ENCODE measurements at places on chromosomes 6 and 20.

GRCh38 chr6:8707956-8708772 lies 272.8 kb upstream of the SLC35B3 start:
- DNase-seq: no peak

DNA sequence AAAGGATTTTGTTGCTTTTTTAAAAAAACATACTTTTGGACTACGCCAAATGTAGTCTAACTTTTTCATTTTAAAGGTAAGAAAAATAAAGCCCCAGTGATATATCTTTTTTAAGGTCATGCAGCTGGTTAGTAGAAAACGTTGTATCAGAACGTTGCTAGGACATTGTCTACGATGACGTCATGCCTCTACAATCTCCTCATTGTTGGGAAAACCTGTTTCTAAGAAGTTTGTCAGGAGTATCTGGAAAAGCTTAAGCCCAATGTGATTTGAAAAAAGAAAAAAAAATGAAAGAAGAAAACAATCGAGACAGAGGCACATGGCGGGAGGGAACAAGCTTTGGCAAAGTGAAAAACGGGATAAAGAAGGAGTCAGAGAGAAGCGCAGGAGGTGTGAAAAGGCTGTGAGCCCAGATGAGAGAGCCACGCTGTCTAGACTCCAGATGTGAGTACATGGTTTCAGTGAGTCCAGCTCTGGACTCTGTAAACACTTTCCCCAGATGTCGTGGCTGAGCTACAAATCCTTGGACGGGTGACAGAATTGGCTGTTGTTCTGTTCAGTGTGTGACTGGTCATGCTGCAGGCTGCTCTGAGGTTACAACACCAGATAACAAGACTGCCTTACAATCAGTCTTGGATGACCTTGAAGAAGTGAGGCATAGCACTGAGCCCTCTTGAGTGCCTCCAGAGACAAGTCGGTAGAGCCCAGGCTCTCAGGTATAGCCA lies 656.7 kb upstream of the ID4 start:
- DNase-seq: no peak

DNA sequence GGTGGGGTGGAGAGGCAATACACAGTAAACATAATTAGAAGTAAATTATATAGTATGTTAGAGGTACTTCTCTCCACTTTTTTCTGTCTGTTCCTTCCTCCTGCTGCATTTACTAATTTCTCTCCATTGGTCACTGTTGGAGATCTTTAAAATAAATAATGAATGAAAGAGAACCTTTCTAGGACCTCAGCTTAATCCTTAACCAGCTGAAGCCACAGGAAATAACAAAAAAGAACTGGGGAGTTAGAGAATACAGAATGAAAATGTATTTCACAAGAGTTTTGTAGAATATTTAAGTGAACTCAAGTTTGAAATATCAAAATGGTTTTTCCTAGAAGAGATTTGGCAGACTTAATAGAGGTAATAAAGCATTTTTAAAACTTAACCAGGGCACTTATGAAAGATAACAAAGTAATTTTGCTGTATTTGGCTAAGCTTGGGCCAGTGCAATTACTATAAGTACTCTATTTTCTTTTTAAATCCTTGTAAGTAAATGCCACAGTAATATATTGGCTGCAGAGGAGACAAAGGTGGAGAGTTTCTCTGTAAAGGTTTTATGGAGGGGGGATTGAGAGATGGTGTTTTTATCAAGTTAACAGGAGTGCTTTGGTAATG lies 405.0 kb downstream of the CDKAL1 start:
- no peak for DNase-seq

GRCh38 chr6:167572841-167573271 lies 248.0 kb downstream of the TTLL2 start:
- DNase-seq: no peak

- DNase-seq: no peak
Measured at GRCh38 chr6:32247401-32247800, 23.5 kb upstream of the NOTCH4 start.

DNA sequence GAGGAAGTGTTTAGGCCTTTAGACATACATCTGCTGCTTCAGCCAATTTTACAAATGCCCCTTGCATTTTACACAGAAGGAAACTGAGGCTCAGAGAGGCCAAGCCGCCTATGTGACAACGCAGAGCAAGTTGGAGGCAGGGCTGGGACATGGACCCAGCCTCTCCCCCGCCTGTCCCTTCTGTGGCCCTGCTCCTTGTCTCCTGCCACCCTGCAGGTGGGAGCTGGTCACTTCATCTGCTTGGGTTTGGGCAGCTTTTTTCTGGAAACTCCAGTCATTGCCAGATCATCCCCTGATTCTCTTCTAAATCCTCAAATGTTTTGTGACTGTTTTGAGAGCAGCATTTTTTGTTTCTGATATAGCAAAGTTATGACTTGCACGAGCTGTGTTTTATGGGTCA lies 68.9 kb downstream of the DLGAP4 start:
- DNase-seq: no peak

DNA sequence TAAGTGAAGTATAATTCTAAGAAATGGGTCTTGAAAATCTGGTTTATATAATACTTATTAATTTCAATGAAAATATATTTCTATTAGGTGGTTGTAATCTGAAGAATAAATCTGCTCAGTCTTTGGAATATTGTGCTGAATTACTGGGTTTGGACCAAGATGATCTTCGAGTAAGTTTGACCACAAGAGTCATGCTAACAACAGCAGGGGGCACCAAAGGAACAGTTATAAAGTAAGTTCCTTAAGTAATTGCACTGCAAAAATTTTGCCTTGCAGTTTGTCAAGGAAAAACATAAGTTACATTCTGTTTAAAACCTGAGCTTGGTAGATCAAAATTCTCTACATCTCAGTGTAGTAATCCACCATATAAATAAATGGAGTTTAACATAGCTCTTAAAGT lies 106.0 kb downstream of the MYO6 start:
- DNase-seq: no peak

- no peak for DNase-seq
Measured at GRCh38 chr20:39878809-39879208, 810.2 kb downstream of the MAFB start.

DNA sequence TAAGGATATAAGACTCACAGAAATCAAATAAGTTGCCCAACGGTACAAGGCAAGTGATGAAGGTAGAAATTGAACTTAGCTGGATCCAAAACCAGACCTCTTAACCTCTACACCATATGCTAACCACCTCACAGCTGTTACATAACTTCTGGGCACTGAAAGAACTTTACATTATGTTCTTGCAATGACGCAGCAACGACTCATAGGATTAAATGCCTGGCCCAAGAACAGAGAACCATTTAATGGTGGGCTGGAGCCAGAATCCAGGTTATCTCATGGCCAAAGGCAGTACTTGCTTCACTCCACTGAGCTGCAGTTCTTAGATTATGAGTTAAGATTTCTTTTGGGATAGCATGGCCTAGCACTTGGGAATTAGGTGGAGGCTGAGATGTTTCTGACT lies 4.4 kb downstream of the TRMT6 start:
- no peak for DNase-seq

- no peak for DNase-seq
Measured at GRCh38 chr6:13859871-13860555, 45.7 kb upstream of the MCUR1 start.

- DNase-seq: no peak
Measured at GRCh38 chr6:88238901-88239300, 72.8 kb upstream of the CNR1 start.

GRCh38 chr6:11553824-11554223 lies 16.3 kb downstream of the TMEM170B start:
- DNase-seq: no peak

- DNase-seq: no peak
Measured at GRCh38 chr6:106165885-106166485, 79.8 kb downstream of the PRDM1 start.

DNA sequence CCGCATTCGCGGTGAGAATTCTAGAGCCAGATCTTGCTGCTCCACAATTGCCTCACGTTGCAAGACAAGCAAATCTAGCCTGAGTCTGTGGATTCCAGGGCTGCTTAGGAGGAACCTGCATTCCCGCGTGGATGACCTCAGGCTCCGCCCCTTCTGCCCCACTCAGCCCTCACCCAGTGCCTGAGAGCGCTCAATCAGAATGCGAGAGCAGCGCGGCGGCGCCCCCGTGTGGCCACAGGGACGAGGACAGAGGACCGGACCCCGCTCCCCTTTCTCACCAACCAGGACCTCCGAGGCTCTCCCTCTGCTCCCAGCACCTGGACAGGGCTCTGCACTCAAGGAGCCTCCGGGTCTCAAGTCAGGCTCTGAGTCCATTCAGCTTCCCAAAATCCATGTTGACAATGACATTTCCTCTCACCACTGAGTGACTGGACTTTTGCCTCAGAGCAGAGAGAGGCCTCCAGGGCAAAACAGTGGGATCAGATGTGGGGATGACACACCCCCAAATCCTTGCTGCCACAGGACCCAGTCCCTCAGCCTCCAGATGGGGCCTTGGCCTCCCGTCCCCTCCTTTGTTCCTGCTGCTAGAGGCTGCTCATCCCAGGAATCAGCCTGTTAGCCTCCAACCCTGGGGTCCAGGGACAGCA lies 52.0 kb downstream of the RPP21 start:
- DNase-seq: peak; percentile 82

DNA sequence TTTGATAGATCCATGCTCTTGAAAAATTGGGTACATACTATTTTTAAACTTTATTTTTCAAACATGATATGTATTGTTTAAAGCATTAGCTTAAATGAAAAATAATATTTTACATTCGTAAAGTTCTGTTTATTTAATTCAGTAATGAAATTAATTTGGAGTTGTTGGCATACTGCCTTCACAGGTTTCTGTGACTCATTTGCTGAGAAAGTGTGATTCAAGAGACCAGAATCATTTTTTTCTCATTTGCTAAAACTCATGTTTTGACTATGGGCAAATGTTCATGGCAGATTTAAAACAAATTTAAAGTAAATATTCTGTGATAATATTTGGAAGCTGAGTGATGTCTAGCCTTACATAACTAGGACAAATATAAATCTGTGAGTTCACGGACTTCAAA lies 230.4 kb downstream of the BCKDHB start:
- DNase-seq: no peak

DNA sequence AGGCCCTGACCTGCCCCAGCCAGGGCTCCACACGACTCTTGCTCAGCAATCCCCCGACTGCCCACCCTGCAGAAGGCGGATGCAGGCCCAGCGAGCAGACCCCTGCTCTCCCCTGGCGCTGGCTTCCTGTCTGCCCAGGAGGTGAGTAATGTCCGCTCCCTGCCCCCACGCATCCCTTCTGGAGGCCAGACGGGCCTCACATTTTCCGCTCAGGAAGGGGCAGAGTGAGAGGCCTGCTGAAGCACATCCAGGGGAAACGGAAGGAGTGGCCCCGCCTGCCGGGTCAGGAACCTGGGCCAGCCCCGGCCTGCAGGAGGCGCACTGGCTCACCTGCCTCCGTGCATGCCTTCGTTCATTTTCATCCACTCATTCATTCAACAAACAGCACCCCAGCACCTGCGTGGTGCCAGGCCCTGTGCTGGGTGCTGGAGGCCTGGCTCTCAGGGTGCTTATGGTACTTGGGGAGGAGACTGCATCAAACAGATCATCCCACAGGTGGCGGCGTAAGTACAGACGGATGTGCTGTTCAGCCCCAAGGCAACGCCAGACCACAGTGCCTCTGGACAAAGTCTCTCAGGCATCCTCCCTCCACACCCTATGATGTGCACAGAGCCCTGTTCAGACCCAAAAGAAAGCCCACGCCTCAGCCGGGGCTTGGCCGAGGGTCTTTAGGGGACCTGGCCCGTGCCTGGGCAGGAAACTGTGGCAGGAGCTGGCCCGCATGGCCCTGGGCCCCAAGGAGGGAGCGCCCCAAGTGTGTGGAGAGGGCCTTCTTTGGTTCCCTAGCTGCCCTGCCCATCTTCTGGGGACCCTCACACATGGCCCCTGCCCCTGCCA lies 112.1 kb downstream of the ASXL1 start:
- DNase-seq: no peak

DNA sequence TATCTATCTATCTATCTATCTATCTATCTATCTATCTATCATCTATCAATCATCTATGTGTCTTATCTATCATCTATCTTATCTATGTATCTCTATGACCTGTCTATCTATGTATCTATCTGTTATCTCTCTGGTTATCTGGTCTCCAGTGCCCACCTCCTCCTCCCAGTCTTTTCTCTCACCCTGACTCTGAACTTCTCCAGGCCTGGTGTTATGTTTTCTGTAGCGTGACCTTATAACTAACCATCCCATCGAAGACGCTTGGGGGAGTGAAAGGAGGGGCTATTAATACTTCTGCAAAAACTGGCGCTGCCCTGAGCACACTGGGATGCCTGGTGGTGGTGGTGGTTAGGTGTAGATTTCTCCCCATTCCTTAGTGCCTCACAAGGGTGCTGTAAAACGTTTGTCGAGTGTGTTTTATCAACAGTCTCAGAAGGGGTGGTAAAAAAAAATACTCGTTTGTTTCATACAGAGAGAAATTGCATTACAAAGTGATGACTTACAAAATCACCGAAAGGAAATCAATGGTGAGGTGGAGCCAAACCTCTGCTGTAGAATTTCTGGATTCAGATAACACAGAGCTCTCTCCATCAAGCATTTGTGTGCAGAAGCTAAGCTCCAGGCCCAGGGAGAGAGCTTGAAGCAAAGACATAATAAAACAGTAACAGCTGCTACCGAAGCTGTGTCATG lies 156.2 kb downstream of the BCAS1 start:
- DNase-seq: no peak

GRCh38 chr6:32105433-32105832 lies 3.7 kb downstream of the TNXB start:
- DNase-seq: no peak

GRCh38 chr6:149500096-149500495 lies 15.3 kb upstream of the ZC3H12D start:
- DNase-seq: no peak

GRCh38 chr6:126913651-126914050 lies 204.8 kb upstream of the RSPO3 start:
- DNase-seq: no peak

DNA sequence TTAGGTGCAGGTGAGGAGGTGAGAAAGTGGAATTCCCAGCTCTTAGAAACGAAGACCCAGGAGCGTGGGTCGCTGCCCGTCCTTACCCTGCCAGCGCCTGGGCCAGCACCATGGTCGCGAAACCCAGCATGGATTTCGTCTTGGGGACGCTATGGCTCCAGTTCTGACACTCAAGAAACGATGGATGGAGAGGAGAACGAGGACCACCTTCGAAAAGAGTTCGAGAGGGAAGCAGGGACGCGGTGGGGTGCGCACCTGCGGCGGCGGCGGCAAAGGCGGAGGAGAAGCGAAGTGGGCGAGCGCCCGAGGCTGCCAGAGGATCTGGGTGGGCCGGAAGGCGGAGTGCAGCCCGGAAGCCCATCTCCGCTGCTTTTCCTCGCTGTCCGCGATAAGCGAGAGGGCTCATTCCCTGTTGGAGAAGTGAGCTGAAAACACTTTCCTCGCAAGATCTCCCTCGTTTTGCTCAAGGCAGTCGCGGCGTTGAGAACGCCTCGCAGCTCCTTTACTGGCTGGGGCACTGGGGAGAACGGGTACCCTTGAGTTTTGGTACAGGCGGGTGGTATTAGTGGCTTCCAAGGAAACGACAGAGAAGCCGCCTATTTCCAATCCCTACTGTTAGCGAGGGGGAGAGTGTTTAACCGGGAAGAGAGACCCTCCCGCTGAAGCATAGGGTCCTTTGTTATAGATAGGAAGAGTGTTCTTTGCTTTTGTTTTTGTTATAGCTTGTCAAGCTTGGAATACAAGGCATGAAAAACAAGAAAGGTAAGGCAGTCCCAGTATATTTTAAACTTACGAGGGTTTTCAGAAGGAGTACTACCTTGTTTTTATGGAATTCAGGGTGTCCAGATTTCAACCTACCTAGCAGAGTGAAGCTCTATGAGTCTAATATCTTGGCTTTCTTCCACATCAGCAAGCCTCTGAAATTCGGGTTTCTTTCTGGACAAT lies 109.5 kb downstream of the TRIM27 start:
- no peak for DNase-seq

- no peak for DNase-seq
Measured at GRCh38 chr20:58219342-58219700, 9.1 kb downstream of the ANKRD60 start.

GRCh38 chr6:10146715-10147451 lies 268.0 kb downstream of the TFAP2A start:
- no peak for DNase-seq
